ENCODE measurements at places on chromosomes 5 and 9.

- no peak for DNase-seq
These were observed 22.0 kb downstream of the TMEM167A start for GRCh38 chr5:83055166-83055565.

GRCh38 chr5:175351126-175351525, 92.9 kb downstream of the DRD1 start:
- no peak for DNase-seq

DNA sequence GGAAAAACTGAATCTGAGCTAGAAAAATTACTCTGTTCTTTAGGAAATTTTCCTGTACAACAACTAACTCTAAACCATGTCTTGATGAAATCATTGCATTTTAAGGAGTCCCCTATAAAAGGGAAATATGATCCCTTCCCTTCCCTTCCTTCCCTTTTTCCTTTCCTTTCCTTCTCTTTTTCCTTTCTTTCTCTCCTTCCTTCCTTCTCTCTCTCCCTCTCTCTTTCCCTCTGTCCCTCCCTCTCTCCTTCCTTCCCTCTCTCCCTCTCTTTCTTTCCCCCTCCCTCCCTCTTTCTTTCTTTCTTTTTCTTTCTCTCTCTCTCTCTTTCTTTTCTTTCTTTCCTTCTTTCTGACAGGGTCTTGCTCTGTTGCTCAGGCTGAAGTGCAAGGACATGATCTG, 42.2 kb upstream of the MYO10 start:
- DNase-seq = no peak

- DNase-seq = no peak
These were observed 156.8 kb downstream of the MACROH2A1 start for GRCh38 chr5:135242021-135242865.

DNA sequence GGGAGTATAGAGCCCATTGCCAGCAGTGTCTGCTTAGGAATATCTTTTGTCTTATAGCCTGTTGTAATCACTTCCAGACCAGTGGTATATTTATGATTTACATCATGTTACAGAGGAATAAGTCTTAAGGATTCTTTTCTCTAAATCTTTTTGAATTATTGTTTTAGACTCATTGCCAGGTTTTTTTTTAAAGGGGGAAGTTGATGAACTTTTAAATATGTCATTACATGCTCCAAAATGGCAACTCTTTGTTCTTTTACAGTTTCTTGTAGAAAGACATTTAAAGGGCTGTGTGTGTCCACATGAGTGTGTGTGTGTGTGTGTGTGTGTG, 59.4 kb upstream of the NFIB start:
- DNase-seq = no peak

- DNase-seq = no peak
These were observed 11.7 kb downstream of the SH3RF2 start for GRCh38 chr5:145948047-145948446.

- no peak for DNase-seq
These were observed 58.3 kb upstream of the NFIL3 start for GRCh38 chr9:91481972-91482371.

- no peak for DNase-seq
These were observed 284.6 kb downstream of the MRPS30 start for GRCh38 chr5:45093377-45093776.

GRCh38 chr5:73896097-73896496, 270.1 kb downstream of the ARHGEF28 start:
- DNase-seq = no peak

GRCh38 chr9:24257726-24258125, 288.0 kb downstream of the IZUMO3 start:
- DNase-seq = no peak

DNA sequence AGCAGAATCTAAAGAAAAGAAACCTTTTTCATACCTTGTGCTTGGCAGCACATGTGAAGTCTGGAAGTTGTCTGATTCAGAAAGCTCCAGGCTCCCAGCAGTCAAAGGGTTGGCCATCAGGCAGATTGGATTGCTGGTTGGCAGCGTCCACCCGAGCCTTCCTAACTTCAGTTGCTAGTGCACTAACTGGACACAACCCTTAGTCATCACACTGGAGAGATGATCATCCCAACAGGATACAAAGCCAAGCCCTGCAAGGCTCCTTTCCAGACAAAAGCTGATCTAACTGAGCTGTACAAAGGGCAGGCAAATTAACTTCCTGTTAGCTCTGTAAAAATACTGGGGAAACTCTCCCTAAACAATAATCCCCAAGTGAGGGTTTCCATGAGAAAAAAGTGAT, 185.6 kb downstream of the SNX18 start:
- no peak for DNase-seq

DNA sequence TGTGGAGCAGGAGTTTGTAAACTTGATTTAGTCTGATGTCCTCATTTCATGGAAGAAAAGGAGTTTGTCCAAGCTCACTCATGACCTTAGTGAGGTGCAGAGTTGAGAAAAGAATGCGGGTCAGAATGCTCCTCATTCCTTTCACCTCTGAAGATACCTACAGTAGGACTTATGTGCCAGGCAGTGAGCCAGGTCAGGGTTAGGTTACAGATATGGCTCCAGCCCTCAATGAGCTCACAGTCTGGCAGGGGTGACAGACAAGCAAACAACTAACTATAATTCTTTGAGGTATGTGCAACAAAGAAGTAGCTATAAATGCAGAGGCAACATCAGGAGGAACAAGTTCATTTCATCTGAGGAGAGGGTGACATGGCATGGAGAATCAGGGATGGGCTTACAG, 102.5 kb downstream of the SPATA31D1 start:
- no peak for DNase-seq

DNA sequence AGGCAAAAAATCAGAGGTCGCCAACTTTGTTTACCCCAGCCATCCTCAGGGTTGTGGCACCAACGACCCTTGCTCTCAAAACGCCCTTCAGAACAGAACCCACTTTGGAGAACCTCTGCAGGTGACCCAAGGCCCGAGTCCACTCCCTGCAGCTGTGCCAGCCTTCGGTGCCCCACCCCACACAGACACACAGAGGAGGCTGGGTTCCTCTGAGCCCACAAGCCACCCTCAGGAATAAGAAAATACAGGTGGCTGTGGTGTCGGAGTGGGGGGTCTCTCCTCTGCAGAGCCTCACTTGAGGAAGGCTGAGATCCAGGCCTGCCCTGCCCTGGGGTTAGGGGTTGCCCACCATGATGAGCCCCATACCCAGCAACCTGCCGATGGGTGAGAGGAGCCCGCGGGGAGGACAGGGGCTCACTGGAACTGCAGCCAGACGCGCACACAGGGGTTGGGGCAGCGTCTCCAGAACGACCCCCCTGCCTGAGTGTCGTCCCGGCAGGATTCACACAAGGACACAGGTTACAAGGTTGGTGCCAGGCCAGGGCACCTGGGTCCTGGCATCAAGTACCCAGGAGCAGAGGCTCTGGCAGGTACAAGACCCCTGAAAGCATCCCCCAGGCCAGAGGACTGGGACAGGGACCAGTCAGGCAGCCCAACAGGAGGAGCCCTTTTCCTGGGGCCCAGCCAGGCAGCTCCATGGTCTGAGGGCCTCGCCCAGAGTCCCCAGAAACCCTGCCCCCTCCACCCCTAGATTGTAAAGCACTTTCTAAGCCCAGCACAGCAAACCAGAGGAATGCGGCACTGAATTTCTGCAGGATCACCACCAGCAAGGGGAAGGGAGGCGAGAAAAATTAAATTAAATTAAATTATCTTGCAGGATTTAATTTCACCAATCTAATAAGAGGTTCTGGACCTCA, 40.0 kb downstream of the NACC2 start:
- no peak for DNase-seq

GRCh38 chr9:34124099-34124498, 2.4 kb downstream of the DCAF12 start:
- DNase-seq = no peak

DNA sequence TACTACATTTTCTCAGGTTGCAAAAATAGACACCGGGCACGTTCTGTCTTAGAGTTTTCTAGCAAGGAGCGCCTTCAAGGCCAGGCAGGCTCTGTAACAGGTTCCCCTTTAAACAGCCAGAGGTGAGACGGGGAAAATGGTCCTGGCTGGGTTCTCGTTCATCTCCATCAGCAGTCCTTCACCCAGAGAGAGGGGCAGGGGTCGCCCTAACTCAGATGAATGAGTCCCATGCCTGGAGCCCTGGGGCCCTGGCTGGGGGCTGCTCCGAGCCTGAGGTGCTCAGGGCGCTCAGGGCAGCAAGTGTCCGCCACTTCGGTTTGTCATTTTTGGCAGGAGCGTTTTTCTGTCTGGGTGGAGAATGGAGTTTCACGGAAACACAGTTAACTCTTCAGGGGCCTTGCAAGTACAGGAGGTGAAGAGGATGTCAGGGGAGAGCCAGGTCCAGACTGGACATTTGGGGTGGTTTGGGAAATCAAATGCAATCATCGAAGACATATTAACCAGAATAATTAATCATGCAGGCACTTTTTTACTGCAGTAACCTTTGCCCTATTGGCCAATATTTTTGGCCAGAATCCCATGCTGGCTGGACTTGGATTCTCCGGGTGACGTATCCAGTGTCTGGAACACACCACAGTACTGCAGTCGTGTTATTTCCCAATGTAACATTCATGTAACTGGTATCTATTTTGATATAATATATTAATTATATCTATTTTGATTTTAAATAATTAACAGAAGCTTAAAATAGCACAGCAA, 2.9 kb downstream of the NTNG2 start:
- DNase-seq = no peak

- DNase-seq = no peak
These were observed 242.1 kb upstream of the DAPK1 start for GRCh38 chr9:87255431-87256155.

DNA sequence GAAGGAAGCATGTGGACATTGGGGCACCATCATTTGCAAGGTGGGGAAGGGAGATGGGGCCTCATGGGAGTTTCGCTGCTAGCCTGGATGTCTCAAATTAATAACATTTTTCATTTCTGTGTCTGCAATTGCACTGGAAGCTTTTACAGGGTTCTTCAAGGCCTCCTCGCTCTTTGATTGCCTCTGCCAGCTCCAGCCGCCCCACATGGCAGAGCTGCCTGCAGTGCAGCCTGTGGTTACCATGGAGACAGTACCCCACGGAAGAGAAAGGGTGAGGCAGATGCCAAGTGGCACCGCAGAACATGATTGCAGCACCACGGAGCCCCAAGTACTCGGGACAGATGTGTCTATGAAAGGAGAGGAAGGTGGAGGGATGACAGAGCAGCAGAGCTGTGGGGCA, 25.4 kb downstream of the CTNND2 start:
- DNase-seq = no peak
